Thoracic aorta (tissue), 2 donors: ENCODE measurements at places on chromosomes 3 and 15. TPM values are rescaled to one million over a fixed set of nuclear protein-coding genes. Genes with fewer than 3 reads are reported as not detected.

The GOLGA6D gene
- not detected for total RNA-seq

The COLQ gene
- total RNA-seq = 3.2 TPM

The THPO gene
- total RNA-seq = 1.1 TPM

The CFAP100 gene
- not detected for total RNA-seq
